ENCODE measurements at places on chromosomes 3 and 15.

DNA sequence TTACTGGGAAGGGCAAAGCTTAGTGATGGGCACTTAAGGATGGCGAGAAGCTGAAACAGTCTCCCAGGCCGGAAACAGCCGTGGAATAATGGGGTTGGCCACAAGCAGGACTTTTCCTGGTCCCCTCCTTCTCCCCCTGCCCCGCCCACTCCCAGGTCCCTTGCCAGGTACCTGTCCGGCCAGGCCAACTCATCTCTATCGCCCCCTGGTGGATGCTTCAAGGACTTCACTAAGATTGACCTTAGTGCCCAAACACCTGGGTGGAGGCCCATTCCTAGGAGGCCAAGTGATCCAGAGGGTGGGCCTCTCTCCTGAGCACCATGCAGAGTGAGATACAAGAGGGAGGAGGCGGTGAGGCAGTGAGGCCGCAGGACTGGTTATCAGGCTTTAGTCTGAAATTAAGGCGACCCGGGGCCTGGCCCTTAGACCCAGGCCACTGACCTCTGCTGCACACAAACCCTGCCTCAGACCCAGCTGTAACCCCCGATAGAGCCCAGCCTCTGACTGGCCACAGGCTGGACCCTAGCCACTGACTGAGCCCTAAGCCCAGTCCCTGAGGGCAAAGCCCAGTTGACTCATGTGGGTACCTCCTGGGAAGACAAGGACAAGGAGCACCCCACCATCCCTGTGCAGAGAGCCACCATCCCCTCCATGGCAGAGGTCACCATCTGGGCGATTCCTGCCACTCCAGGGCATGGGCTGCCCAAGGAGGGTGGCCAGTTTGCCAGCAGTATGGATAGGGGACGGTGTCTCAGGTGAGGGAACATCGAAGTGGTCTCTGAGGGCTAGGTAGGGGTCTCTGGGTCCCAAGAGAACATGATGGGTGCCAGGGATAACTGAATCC lies 37.6 kb downstream of the VIPR1 start:
- DNase-seq, result peak; percentile 73

- DNase-seq, result no peak
Observed at GRCh38 chr3:153625506-153625905, 463.5 kb downstream of the RAP2B start.

DNA sequence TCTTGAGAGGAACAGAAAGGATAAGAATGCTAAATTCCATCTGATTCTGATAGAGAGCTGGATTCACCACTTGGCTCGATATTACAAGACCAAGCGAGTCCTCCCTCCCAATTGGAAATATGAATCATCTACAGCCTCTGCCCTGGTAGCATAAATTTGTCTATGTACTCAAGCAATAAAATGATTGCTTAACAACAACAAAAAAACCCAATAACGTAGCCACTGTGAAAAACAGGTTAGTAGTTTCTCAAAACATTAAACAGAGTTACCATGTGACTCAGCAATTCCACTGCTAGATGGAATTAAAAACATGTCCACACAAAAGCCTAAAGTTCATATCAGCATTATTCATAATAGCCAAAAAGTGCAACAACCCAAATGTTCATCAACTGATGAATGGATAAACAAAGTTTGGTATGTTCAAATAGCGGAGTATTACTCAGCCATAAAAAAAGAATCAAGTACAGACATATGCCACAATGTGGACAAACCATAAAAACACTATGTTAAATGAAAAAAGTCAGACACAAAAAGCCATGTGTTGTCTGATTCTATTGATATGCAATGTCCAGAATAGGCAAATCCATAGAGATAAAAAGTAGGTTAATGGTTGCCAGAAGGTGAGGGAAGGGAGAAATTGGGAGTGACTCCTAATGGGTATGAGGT lies 16.8 kb downstream of the BCL2L10 start:
- DNase-seq, result no peak

DNA sequence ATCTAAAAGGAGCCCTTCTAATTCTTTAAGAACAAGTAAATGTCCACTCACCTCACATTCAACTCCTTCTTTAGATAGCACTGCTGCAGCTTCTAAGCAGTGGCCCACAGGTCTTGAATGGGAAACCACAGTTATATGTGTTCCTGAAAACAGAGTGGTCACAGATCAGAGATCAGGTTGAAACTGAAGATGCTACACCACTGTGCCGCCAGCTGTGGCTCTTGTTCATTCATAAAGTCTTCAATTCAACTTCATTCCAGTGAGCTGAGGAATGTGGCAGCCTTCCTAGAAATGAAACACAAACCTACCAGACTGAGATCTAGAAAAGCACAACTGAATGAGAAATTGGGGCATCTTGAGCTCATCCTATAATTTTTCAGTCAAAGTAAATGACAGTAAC lies 4.0 kb downstream of the PDHB start:
- no peak for DNase-seq

DNA sequence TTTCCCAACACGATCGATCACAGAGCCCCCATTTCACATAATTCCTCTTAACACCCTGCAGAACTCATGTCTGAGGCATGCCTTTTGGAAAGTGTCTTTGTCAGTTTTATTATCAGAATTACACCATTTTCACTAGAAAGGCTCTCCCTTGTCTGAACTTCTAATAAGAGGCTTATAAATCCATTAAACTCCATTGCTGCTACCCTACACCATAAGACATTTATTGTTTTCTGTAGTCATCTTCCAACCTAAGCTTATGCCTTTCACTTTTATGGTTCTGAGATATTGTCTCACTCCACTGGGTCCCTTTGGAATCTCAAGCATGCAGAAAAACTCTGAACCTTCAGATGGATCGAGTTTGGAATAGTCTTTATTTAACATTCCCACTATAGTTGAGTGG lies 50.2 kb upstream of the TPM1 start:
- DNase-seq, result no peak

DNA sequence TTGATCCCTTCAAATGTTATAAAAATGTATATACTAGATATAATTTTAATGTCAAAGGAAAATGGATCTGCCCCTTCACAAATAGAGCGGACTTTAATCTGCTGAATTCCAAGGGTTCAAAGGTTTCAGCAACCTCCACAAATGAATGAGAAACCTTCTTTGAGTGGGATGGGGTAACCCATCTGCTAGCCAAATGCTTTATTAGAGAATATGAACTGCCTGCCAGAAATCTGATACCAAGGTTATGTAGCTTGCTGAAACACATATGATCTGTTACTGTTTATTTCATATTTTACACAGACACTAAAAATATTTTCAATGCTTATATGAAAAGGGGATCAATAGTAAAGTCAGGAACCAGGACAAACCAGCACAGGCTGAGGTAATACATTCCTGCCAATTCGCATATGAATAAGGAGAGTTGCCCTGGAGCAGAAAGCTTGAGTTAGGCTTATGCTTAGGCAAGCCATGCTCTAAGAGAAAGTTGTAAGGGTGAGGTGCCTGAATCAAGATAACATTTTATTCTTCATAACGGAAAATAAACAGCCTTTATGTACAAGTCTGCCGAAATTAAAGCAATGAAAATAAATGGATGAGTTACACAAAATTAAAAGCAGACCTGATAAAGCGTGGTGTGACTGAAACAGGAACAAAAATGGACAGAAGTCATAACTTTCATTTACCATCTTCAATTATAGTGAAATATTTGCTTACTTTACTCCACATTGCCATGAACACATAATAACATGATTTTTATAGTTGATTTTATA lies 26.5 kb downstream of the PLOD2 start:
- DNase-seq, result no peak

- DNase-seq, result no peak
Observed at GRCh38 chr3:94026623-94027022, 1.8 kb downstream of the STX19 start.

DNA sequence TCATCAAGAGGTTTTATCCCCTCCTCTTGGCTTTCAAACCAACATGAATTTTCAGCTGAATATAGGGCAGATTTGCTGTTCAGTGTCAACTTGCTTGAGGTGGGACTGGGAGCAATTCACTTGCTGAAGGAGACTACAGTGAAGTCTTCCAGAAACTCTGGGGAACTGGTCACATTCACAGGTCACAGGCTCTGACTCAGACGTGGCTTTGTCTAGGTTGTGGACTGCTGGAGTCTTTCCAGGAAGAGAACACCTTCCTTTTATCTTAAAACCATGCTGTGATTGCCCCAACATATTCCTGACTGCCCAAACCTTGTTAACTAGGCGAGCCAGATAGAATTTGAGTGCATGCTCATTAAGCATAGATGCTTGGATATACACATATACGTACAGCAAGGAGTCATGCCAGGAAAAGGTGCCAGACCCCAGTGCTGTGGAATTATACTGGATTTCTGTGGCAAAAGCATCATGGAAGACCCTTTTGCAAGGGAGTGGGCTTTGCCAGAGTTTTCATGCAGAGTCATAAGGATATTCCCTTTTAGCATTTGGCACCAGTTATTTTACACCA lies 399.1 kb upstream of the TBL1XR1 start:
- no peak for DNase-seq

DNA sequence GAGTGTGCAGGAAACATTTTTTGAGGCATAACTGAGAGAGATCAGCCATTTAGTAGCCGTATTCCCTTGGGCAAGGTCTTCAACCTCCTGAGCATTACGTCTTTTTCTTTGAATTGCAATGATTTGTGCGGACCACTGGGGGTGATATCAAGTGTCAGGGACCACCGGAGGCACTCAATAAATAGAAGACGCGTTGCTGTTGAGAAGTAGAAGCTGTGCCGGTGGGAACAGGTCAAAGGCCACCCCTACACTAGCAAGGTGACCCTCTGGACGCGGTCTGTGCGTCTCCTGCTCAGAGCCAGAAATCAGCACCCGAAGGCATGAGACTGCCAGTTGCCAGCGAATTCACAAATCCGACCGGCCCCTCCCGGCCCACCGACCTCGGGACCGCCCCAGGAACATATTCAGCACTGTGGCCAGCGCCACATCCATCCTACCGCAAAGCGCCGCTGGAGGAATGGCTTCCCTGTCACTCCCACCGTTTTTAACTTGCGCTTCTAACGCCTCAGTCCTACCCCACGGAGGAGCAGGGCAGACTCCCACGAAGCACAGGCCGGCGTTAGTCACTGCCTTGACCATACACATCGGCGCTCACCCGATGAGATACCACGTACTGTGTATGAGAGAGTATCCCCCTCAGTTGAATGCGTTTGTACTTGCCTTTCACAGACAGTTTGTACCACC lies 1.4 kb upstream of the GHSR start:
- DNase-seq, result no peak

DNA sequence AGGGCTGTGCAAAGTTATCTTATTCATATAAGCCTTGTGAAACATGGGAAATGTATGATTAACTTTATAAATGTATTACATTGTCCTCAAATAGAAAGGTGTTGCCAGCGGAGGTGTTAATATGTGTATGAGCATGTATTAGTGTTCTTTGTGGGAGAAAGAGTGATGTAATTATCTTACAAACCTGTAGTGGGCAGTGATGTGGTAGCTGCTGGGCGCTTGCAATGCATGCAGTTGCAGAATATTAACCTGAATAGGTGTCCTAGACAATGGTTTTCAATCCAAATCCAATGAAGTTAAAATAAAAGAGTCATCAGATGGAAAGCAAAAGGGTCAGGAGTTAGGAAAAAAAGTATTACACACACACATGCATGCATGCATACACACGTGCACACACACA lies 881.3 kb upstream of the CADM2 start:
- DNase-seq, result no peak

DNA sequence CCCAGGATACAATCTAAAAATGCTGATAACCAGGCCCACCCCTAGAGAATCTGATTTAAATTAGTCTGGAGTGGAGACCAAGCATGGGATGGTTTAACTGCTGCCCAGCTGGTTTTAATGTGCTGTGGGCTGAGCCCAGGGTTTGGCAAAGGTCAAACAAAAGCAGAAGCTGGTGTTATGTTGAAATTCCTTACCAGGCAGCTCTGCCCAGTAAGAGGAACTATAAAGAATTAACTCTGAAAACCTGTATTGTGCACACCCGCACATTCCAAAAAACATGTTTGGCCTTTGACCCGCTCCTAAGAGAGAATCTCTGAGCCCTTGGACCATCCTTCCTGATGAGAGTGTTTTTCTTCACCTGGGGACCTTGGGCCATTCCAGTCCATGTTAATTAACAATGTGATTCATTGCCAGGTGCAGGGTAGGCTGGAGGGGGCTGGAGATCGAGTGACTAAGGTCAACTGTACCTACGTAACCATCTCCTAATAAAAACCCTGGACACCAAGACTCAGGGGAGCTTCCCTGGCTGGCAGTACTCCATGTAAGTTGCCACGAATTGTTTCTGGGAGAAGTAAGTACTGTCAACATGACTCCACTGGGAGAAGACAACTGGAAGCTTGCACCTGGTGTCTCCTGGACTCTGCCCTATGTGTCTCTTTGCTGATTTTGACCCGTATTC lies 10.9 kb downstream of the CCDC13 start:
- no peak for DNase-seq

DNA sequence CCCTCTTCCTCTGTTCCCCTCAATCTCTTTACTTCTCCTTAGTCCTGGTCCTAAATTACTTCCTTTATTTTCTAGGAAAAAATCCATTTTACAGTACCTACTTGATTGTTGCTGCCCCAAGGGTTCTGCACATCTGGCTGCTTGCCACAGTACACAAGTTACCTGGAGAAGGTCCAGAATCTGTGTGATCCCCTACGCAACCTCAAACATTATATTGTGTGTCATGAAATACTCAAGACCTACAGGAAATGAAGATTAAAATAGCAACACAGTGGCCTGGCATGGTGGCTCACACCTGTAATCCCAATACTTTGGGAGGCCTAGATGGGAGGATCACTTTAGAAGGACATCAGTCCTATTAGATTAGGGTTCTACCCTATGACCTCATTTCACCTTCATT lies 48.7 kb downstream of the PRKAR2A start:
- DNase-seq, result no peak

DNA sequence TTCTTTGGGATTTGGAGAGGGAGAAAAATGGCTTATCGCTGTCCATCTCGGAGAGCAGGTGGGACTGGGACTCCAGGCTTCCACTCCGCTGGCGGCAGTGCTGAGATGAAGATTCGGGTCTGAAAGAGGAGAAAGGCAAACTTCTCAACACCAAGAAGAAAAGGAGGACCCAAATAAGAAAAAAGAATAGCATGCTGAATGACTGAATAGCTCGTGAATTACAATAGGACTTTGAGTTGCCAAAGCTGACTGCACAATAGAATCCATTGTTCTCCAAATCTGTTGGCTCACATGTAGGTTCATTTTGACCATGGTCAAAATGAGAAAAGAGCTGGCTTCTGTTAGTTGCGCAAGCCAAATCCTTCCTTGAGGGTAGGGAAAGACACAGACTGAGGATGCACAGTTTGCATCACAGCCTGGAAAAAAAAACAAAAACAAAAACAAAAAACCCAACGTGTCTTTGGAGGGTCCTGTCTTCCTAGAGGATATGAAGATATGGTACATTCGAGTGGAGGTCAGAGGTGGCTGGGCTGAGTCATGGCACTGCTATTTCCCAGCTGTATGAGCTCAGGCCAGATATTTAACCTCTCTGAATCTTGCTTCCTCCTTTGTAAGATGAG lies 59.3 kb upstream of the LMOD3 start:
- no peak for DNase-seq

GRCh38 chr15:71080166-71080565 lies 35.1 kb upstream of the THSD4 start:
- DNase-seq, result no peak

DNA sequence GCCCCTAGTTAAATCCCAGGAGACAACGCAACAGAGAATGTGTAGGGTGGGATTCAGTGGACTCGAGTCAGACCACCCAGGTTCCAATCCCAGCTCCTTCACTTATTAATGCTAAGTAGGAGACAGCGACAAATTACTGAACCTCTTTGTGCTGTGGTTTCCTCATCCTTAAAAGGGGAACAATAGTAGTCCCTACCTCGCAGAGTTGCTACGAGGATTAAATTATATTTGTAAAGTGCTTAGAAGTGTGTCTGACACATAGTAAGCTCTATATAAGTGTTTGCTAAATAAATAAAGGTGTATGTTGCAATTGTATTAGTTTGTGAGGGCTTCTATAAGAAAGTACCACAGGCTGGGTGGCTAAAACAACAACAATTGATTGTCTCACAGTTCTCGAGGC lies 58.0 kb upstream of the PPARG start:
- no peak for DNase-seq

Measured in CD4-positive, alpha-beta T cell treated with Interleukin-10 for 1 hour (primary cell).